ENCODE measurements at places on chromosomes 12 and 14. TPM values are rescaled to one million over a fixed set of nuclear protein-coding genes. Genes with fewer than 3 reads are reported as not detected.

Gene PIWIL1
- 0.54 TPM for polyA plus RNA-seq

GRCh38 chr12:58877243-58877743 lies 43.0 kb downstream of the LRIG3 start:
- no peak for DNase-seq

Gene SLCO1A2
- 0.12 TPM for polyA plus RNA-seq

GRCh38 chr12:107730618-107731341 lies 30.2 kb downstream of the PRDM4 start:
- DNase-seq, result no peak

DNA sequence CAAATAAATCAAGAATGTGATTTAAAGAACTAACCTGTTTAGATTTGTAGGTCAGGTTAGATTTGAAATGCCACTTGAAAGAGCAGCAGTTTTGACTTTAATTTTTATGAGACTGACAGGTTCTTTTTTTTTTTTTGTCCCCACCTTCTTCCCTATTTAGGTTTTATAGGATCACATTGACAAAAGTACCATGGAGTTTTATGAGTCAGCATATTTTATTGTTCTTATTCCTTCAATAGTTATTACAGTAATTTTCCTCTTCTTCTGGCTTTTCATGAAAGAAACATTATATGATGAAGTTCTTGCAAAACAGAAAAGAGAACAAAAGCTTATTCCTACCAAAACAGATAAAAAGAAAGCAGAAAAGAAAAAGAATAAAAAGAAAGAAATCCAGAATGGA lies 31.9 kb downstream of the KTN1 start:
- no peak for DNase-seq

Data from renal cortex interstitium (tissue), 15 donors.